ENCODE measurements at places on chromosomes 4 and X.

DNA sequence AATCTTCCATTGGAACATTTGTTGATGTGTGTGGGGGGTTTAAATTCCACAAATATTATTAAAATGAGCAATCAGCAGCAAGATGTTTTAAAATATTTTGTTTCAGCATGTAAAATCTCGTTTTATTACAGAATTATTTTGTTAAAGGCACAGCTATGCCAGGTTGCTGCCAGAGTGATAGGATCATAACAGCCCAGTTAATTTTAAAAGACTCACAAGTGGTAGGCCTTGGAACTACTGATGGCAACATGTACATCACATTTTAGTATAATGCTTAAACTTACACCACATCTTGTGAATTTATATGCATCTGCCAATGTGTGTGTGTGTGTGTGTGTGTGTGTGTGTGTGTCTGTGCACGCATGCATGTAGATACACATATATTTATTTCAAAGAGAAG, 97.8 kb upstream of the SPRY1 start:
- no peak for DNase-seq

DNA sequence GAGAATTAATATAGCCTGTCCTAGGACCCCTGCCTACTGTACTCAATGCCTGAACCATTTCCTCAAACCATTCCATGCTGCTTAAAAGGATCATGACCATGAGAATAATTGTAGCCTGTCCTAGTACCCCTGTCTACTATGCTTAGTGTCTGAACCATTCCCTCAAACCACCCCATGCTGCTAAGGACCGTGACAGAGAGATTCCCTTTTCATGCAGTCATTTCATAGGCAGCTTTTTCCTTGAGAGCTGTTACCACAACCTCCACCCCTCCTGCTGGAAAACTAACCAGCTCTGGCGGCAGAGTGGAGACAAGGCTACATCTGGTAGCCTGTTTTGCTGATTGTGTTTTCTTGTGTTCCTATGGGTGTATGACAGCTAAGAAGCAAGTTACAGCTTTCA, 174.9 kb upstream of the SMARCAD1 start:
- no peak for DNase-seq

- DNase-seq, result no peak
Observed at GRCh38 chrX:35700121-35700520, 98.0 kb upstream of the MAGEB16 start.

- no peak for DNase-seq
Observed at GRCh38 chrX:43166874-43167273, 388.9 kb upstream of the PPP1R2C start.

DNA sequence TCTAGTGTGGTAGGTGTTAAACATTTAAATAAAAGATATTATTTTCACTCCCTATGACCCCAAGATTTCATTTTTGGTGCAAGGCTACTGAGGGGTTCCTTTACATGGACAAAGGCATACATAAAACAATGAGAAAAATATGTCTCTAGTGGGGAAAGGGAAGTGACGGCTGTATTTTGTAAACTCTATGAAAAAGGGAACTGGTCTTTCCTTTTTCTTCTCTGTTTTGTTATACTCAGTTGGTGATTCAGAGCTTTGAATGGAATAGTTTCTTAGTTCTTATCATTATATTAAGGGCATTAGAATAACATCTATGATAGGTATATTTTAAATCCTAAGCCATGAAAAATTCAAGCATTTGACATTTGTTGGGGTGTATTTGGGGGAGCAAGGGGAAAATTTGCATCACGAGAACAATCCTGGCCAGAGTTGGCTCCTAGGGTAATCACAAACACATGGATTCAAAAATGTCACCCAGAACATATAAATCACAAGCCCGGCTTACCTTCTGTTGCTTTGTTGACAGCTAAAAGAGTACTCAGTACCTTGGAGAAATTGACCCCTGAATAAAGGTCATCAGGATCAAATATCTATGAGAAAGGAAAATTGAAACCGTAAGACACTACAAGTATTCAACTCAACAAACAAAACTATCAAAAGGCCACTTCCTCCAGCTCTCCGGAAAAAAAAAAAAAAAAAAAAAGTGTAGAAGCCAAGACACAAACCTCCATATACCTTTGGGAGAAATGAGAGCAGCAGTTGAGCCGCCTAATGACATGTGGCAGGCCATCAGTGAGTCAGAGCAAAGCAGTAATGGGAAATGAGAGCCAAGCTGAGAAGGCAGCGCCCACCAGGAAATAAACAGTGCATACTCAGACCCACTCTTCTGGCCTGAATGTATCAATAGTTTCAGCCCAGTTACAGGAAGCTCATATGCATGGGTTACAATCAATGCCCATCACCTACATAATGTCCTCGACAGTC, 33.4 kb downstream of the ARHGEF6 start:
- DNase-seq, result no peak

- DNase-seq, result no peak
Observed at GRCh38 chr4:173529477-173530325, at the start of gene HAND2. Gene HAND2, minus strand, starts transcription at chr4:173530229. Its CDS starts 940 bp downstream, at chr4:173529289.
